ENCODE measurements at places on chromosomes 6 and 20.
A peak's percentile ranks its signal among the peaks of the same experiment; 100 is the strongest.

DNA sequence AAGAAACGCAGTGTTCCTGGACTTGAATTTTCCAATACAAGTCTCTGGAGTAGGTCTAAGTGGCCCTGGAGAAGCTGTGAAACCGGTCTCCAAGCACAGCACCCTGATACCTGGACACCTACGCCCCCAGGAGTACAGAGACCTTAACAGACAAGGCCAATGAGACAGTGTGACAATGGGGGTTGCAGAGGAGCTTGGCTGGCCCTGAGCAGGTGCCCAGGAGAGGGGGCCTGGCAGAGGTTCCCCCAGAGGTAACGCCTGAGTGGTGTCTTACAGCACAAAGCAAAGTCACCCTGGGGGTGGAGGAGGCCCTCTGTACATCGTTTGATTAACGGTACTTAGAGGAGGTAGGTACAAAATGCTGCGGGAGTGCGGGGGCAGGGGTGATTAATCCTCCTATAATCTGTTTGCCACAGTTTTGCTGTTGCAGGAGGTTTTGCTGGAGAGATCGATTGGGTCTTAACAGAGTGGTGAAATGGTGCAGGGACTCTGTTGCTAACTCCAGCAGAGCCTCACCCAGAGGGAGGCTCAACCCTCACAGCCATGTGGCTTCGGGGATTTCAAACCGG lies 37.3 kb upstream of the APCDD1L start:
- no peak for DNase-seq

- DNase-seq, result no peak
Measured at GRCh38 chr6:168400037-168400436, 40.9 kb upstream of the SMOC2 start.

DNA sequence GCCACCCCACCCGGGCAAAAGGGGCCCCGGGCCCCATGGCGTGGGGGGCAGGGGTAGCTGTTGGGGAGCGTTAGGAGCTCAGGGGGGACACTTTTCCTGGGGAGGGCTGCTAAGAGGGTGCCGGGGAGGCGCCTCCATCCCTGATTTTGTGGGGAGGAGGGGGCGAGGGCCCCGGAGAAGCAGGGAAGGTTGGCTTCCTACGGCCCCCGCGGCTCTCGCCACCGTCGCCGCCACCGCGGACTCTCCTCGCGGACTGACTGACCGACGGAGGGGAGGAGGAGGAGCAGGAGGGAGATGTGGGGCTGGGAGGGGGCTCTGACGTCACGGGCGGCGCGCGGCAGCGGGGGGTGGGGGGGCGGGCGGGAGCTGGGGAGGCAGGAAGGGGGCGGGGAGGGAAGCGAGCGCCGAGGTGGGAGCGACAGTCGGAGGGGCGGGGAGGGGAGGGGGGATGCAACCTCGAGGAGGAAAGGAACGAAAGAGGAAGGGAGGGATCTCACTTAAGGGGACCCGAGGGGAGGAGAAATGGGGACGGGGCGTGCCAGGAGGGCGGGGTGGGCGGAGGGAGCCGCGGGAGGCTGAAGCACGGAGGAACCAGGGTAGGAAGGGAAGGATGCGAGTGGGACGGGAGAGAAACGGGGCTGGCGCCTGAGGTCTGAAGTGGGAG lies 5.1 kb downstream of the GABBR1 start:
- peak; percentile 26 for DNase-seq

DNA sequence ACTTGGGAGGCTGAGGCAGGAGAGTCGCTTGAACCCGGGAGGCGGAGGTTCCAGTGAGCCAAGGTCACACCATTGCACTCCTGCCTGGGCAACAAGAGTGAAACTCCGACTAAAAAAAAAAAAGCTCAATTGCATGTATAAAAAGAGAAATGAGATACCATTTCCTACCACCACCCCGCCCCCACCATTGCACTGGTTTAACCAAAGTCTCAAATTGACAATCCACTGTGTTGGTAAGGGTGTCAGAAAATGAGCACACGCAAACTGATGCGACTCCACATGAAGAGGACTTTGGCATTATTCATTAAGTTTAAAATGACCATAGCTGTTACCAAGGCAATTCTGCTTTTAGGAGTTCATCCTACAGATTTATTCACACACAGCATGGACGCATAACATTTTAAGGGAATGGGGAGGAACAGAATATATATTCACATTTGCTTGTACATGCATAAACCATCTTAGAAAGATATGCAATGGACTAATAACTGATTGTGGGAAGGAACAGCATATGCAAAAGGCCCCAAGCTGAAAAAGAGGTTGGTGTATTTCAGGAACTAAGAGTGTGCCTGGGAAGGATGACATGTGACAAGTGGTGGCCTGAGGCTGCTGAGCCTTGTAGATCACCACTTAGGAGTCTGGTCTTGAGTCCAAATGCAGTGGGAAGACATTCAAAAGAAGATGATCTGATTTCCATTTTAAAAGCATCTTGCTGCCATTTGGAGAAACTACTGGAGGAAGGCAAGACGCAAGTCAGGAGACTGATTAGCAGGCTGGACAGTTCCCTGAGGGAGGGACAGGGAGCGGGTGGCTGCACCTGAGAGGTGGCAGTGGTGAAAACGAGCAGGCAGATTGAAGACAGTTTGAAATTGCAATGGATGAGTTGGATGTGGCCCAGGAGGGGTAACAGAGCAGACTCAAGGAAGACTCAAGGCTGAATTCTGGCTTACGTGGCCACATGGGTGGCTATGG lies 37.2 kb upstream of the PTPN1 start:
- no peak for DNase-seq

DNA sequence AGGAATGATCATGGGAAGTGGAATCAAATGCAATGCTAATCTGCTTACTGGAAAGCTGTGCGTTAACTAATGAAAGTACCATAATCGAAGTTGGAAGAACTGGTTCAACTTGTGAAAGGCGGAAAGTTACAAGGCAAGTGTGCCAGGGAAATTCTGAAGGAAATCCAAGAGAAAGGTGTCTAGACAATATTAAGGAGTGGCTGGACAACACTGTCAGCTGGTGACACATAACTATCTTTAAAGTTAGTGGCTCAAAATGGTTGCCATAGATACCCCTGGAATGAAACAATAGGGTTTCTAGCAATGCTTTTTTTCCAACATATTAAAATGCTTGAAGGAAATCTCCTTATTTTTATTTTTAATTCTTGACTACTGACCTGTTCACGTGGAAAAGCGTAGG lies 90.4 kb downstream of the BMP2 start:
- DNase-seq, result no peak

GRCh38 chr6:31528307-31528777 lies 420 bp upstream of the MCCD1 start:
- no peak for DNase-seq
